ENCODE measurements at places on chromosomes 16 and 17. TPM values are rescaled to one million over a fixed set of nuclear protein-coding genes. Genes with fewer than 3 reads are reported as not detected.

Gene RHOT2
- total RNA-seq = 193 TPM

Gene ACSM2B
- not detected for total RNA-seq

Gene KRTAP9-2
- total RNA-seq = not detected

Gene KRTAP3-2
- not detected for total RNA-seq

Gene CAMKK1
- 6.1 TPM for total RNA-seq

Gene BLMH
- total RNA-seq = 94.3 TPM

Gene CACNG4
- 9.7 TPM for total RNA-seq

Gene KRTAP2-3
- total RNA-seq = not detected

Gene KRT34
- not detected for total RNA-seq

Gene RCVRN
- not detected for total RNA-seq

Gene CCL23
- not detected for total RNA-seq

Gene ADAMTS18
- total RNA-seq = not detected

Gene CD19
- not detected for total RNA-seq

Gene FOXC2
- total RNA-seq = 0.13 TPM

Gene KRTAP2-2
- total RNA-seq = not detected

Gene CARD14
- not detected for total RNA-seq

Gene GPR139
- not detected for total RNA-seq

Gene CD300LB
- not detected for total RNA-seq

Gene KRTAP3-1
- total RNA-seq = not detected

Gene KRT33A
- total RNA-seq = not detected

Data from A673 (cell line).